Ascending aorta (tissue), 2 donors: ENCODE measurements at places on chromosomes 11 and 22.

- DNase-seq = no peak
Measured at GRCh38 chr11:35553831-35554230, 28.4 kb upstream of the PAMR1 start.

GRCh38 chr11:48182860-48183526, 33.6 kb upstream of the OR4B1 start:
- DNase-seq = no peak

DNA sequence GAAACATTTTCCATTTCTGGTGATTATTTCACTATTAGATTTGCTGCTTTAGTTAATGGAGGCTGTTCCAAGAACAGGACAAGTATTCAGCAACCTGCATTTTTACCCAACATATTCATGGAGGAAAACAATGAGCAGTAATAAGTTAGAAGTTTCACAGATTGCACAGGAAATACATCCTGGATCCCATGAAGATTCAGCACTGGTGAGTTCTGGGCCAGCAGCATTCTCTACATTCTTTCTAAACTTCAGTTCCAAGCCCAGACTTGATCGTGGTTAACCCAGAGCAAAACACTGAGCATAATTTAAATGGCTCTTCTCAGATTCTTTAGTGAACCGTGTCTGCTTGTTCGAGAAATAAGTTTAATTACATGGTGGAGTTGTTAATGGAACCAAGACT, 3.8 kb downstream of the FJX1 start:
- DNase-seq = no peak

- no peak for DNase-seq
Measured at GRCh38 chr11:66983275-66983924, 8.3 kb downstream of the C11orf86 start.

DNA sequence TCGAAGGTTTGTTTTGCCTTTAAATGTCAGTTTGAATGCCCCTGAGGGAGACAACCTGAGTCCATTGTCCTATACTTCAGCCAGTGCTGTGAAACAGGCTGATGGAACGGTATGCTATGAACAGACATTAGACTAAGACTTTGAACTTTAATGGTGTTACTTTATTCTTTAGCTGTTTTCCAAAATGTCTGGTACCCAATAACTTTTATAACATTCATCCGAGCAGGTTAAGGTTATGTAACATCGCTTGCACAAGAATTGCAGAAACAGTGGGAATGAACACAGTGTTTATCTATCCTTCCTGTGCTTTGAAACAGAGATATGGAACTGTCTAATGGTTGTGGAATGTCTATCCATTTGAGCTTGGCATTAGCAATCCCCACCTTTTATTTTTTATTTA, 12.5 kb upstream of the PTS start:
- no peak for DNase-seq

GRCh38 chr11:76769645-76770586, 13.2 kb upstream of the TSKU start:
- DNase-seq = no peak

DNA sequence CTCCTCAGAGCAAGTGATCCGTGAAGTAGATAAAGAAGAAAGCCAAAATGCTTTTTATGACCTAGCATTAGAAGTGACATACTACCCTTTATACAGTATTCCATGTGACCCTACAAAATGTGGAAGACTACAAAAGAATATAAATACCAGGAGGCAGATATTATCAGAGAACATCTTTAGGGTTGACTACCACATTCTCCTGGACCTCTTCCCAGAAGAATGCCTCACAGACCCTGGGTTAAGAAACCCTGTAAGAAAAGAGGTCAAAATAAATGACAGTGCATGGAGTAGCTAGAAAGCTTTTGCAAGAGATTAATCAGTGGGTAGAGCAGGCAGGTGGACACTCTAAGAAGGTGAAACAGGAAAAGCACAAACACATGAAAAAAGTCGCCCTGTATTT, 69.2 kb downstream of the FANCF start:
- DNase-seq = no peak

DNA sequence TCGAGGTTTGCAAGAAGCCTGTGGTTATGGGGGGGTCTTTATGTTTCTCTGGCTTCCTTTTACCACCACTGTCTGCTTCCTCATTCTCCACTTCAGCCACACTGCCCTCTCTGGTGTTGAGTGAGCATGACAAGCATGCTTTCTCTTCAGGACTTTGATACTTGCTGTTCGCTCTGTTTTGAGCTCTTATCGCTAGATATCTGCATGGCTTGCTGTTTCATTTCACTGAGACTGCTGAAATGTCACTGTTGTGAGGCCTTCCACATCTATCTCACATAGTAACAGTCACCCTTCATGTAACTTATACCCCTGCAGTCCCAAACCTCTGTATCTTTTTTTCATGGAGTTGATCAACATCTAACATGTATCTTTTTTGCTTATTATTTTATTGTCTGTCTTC, 59.8 kb downstream of the TMEM135 start:
- no peak for DNase-seq

DNA sequence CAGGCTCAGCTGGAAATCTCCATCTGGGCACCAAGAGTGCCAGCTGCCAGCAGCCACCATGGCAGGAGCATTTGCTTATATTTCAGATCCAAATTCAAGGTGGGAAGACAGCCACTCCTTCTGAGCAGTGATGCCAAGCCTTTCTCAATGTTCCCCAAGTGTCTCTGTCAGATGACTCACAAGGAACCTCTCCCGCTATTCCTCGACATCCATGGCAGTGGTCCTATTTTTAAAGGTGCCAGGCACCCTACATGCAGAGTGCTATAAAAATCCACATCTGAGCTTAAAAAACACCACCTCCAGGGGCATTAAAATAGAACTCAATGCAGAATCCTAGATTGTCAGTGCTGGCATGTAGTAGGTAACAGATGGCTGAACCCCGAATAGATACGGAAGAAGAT, 112.1 kb downstream of the SLC1A2 start:
- no peak for DNase-seq

DNA sequence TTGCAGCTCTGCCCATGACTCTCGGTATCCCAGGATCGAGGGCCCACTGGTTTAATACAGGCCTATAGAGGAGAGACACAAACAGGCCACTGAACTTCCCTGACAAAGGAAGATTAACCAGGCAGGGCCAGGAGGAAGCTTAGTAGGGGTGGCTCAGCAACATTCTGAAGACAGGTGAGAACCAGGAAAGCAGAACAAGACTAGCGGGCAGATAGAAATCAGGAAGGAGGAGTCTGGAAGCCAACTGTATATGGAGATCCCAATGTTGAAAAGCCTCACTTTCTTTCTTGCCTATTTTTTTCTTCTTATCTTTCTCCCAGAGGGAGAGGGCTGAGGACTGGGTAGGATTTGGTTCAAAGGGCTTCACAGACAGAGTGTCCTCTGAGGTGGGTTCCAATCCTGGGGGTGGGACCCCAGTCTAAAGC, 5.4 kb downstream of the PI4KA start:
- DNase-seq = no peak

DNA sequence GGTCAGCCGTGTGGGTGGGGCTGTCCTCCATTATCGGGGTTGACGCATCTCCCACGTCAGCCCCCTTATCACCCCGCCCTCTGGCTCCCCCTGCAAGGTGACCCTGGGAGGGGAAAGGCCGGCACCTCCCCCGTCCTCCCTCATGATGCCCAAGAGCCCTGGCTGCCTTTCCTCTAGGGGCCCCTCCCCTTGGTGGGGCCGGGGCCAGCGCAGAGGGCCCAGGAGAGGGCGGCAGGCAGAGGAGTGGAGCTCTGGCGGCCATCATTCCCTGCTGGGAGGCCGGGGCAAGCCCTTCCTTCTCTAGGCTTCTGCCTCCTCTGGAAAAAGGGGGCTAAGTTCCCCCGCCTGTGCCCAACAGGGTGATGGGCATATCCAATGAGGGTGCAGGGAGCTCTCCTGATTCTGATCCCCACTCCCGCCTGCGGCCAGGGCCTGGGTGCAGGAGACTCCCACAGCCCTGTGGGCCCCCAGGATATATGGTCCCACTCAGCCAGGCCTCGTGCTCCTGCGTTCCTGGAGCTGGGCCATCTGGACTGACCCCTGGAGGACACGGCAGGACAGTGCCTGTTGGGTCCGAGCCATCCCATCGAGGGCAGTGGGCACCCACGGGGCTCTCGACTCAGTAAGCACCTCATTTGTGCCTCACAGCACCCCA, 12.3 kb downstream of the MYRF start:
- no peak for DNase-seq

DNA sequence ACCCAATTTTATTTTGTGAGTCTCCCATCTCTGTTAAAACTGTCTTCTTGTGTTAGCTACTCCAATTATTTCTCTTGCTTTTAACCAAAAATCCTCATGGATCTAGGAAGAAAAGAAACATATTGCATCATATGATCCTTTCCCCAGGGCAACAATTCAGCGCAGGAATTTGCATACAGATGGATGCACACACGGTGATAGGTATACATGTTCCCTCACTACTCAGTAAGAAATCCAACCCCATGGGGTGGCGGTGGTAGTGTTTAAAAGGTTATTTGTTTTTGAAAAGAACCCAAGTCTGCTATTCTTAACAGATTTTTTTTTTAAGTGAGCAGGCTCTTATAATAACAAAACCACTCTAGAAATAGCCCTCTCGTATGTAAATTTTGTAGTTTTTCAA, 4.2 kb upstream of the SYN3 start:
- no peak for DNase-seq

- peak; percentile 70 for DNase-seq
Measured at GRCh38 chr22:31104869-31105268, 2.5 kb downstream of the SELENOM start.

DNA sequence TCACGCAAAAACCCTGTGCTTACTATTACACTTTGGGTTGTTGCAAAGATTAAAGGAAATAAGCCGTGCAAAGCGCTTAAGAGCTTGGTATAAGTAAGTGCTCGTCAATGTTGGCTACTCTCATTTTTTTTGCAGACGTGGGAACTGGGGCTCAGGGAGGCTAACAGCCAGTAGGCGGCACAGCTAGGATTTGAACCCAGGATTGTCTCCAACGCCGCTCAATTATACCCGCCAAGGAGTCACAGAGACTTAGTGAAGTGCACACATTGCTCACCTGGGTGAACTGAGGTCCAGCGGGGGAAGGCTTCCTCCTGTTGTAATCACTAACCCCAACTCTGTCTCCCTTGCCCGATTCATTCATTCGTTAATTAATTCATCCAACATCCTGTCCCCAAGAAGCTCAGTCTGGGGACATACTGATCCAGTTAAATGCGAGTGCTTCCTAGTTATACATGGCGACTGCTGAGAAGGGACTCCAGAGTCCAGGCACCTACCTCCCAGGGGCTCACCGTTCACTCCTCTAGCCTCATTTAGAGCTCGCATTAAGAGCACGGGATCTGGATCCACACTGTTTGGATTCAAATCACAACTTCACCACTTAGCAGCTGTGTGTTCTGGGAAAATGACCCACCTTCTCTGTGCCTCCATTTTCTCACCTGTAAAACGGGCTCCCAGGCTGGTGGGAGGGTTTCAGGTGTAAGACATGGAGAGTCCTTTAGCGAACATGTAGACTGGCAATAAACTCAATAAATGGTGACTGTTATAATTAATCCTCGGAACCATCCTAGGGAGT, 838 bp upstream of the MTFP1 start:
- no peak for DNase-seq

DNA sequence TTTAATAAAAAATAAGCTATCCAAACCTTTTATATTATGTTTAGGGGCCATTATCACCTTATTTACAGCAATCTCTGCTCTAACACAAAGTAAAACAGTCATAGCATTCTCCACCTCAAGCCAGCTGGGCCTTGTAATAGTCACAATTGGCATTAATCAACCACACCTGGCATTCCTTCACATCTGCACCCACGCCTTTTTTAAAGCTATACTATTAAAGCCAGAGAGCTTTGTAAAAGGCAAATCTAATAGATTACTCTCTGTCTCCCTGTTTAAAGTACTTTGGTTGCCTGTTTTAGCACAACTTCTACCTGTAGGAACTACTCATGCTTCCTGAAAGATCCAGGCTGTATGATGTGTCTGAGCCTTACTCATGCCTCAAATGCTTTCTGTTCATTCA, 113.1 kb downstream of the CSNK2A3 start:
- DNase-seq = no peak

GRCh38 chr11:125330462-125331325, 165.4 kb downstream of the FEZ1 start:
- DNase-seq = no peak

- no peak for DNase-seq
Measured at GRCh38 chr22:17974703-17975372, 49.5 kb downstream of the MICAL3 start.

GRCh38 chr22:46511151-46512038, 26.0 kb downstream of the CELSR1 start:
- no peak for DNase-seq

DNA sequence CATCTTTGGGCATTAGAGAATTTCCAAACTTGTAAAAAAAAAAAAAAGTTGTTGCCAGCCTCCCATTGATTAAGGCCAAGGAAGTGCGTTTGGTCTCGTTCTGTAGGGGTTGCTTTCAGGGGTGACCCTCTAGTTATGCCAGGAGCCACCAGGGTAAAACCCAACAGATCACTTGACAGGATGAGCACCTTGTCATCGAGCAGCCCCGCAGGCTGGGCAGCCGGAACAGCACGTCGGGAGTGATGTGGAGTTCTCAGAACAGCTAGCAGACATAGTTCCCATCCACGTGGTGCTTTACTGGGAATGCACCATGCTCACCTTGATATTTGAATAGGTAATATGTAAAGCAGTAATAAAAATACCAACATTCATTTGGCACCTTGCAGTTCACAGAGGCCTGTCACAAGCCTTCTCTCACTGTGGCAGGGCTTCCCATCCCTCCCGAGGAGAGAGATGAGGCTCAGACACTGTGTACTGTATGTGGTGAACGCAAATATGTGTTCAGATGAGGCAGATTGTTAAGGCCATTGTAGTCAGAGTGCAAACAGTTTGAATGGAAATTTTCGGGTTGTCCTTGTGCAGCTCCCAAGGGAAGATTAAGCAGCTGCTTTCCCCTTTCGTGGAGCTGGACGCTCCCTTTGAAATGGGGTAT, 70.9 kb upstream of the SORL1-AS1 start:
- DNase-seq = no peak

- DNase-seq = no peak
Measured at GRCh38 chr11:130771708-130772107, 144.6 kb downstream of the SNX19 start.

DNA sequence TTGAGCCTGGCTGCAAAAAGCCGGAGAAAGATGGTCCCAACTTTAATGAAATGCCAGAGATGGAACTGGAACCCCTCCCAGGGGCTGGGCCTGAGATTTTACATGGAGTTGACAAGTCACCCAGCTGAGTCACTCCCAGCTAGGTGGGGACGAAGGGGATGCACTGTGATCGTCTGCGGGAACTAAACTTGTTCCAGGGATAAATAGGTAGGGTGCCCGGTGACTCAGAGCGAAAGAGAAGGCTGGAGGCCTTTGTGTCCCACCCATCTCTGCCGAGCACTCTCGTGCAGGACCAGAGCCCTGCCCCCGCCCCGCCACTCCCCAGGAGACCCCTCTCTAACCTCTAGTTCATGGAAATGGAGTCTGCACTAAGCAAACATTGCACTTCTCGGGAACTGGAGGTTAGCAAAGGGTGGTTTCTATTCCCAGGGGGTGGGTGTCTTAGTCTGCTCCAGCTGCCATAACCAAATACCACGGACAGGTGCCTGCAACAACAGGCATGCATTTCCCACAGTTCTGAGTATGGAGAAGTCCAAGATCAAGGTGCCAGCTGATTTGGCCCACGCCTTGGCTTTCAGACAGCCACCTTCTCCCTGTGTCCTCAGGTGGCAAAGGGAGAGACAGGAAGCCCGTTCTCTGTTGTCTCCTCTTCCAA, 60.7 kb upstream of the FADD start:
- DNase-seq = no peak

- DNase-seq = no peak
Measured at GRCh38 chr22:47678636-47679287, 916.3 kb downstream of the TBC1D22A start.
